ENCODE measurements at places on chromosomes 7 and 10.

DNA sequence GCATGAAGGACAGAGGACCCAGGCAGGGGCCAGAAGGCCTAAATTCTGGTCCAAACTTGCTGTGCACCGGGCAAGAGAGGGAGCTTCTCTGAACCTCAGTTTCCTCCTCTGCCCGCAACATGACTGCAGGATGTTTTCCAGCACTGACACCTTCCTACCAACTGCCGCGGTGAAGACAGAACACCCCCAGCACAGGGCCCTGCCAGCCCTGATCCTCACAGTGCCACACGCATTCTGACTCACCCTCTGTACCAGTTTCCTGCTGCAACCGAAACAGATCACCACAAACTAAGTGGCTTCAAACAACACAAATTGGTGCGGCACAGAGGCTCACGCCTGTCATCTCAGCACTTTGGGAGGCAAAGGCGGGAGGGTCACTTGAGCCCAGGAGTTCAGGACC, 18.1 kb downstream of the MAD1L1 start:
- no peak for DNase-seq

- no peak for DNase-seq
These were observed 101.2 kb downstream of the DYNC2I1 start for GRCh38 chr7:158957510-158957906.

DNA sequence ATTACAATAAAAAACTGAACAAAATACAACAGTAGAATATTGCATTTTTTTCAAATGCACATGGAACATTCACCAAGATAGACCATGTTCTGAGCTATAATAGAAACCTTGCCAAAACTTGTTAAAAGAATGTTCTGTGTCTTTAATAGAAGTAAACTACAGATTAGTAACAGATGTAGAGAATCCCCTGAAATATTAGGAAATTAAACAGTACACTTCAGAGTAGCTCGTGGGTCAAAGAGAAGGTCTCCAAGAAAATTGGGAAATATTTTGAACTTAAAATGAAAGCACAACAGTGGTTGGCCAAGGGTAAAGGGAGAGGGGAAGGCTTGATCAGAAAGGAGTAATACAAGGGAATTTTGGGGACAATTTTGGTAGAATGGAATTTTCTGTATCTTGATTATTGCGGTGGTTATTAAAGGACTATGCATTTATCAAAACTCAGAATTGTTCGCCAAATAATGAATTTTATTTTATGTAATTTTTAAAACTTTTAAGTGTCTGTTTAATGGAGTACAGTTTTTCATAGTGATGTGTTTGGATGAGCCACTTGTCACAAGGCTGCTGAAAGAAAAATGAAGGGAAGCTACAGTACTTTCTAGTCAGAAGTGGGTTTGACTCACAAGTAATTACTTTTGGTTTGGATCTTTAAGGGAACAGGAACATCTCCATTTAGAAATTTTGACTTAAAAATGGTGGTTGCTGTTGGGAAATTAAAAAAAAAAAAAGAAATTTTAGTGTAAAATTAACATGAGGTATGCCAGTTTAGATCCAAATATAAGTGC, 10.2 kb downstream of the PLEKHA8 start:
- no peak for DNase-seq

DNA sequence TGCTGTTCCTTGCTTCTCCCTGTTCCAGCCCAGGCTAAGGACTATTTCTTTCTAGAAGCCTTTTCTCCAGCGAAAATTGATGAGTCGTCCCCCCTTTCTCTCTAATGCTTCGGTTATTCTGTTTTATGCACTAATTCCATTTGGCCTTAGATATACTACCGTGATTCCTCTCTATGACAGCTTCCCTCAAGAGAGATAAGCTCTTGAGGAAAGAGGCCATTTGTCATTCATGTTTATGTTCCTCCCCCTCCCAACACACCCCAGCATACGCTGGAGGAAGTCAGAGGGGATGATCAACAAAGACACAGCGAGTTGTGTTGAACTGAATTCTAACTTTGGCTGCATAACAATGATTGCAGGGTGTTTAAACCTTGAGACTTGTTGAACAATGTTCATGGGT, 198.8 kb downstream of the BMPER start:
- no peak for DNase-seq

GRCh38 chr10:604716-605631, 84.5 kb downstream of the DIP2C start:
- DNase-seq, result no peak

- no peak for DNase-seq
These were observed 64.8 kb downstream of the THSD7A start for GRCh38 chr7:11767148-11767547.
